ENCODE measurements at places on chromosomes 3 and 15. TPM values are rescaled to one million over a fixed set of nuclear protein-coding genes. Genes with fewer than 3 reads are reported as not detected.

DNA sequence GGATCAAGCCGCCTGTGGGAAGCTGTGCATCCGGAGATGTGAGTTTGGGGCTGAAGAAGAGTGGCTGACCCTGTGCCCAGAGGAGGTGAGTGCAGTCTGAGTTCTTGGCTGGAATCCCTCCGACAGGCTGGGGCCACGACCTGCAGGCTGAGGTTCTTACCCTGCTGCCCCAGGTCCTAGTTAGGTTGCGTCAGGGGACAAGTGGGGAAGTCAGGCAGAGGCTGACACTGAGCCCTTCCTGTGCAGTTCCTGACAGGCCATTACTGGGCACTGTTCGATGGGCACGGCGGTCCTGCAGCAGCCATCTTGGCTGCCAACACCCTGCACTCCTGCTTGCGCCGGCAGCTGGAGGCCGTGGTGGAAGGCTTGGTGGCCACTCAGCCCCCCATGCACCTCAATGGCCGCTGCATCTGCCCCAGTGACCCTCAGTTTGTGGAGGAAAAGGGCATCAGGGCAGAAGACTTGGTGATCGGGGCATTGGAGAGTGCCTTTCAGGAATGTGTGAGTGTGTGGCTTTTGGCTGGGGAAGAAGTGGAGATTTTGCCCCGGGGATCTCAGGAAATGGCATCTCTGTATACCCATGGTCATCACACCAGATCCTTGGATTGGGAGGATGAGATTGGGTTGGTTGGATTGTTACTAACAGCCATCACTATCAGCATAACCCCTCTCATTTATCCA, 1.3 kb downstream of the PPM1M start:
- no peak for DNase-seq

DNA sequence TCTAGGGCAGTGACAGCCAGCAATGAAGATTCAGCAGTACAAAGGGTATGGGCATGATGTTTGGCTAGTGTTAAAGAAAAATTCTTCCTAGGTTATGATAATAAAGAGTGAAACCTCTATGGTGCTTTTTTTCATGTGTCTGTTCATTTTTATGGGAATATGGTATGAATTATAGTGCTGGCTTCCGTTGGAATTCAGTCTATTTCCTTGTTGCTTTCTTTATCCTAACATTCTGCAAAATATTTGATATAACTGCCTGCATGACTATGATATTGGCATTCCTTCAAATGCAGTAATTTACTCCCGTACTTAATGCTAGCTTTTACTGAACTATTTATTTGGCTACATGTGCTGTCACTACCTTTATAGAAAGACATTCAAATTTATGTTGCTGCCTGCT, 57.6 kb upstream of the ATP11B start:
- DNase-seq = no peak

DNA sequence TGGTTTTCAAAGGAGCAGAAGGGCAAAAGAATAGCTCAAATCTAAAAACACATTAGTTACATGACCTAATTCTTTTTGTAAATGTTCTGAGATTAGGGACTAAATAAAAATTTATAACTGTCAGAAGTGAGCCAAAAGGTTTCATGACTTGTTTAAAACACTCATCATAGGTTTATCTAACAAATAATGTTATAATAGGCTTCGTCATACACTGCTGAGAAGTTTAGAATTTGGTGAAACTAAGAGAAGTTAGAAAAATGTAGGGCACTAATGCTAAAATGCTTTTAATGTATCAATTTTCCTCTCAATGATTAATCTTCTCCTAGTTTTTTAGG, 468.8 kb upstream of the CDIN1 start:
- no peak for DNase-seq

GRCh38 chr3:4492208-4493013, 737 bp upstream of the ITPR1 start:
- DNase-seq = peak; percentile 69

The SLC51A gene
- 9.8 TPM for total RNA-seq

The MOBP gene
- total RNA-seq = 0.10 TPM

GRCh38 chr15:37740623-37741141, 193.8 kb upstream of the TMCO5A start:
- DNase-seq = no peak

DNA sequence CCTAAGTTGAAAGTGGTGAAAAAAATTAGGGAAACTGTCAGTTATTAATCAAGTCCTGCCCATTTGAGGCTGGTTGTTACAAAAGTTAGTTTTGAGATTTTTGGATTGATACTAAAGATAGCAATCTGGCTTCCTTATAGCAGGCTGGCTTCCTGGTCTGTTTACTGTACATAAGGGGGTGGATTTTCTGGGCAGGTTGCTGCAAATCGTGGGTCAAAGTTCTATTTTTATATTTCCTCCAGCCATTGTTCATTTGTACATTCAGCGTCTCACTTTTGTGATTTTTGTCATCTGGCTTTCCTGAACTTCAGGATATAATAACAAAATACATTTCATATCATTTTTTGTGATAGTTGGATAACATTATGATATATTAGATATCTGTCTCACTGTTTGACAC, 49.5 kb downstream of the CLDN1 start:
- no peak for DNase-seq

The FANCD2OS gene
- total RNA-seq = not detected

- no peak for DNase-seq
Measured at GRCh38 chr15:68667800-68668625, 89.2 kb downstream of the CORO2B start.

DNA sequence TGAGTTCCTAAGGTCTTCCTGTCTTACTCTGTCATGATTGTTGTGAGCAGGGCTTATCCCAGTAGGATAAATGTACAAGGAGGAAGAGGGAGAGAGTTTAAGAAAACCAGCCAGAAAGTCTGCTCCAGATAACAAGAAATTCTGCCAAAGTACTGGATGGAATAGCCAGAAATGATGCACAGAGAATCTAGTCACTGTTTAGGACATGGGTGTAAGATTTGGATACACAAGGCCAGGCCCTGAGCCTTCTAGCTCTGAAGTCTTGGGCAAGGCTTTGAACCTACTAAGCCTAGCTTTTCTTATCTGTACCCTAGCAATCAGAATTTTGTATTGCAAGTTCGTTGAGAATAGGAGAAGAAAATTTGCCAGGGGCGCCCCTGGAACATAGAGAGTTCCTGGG, 180.4 kb upstream of the ROPN1 start:
- no peak for DNase-seq

The CYP8B1 gene
- not detected for total RNA-seq

The PRTG gene
- 3.4 TPM for total RNA-seq

The POLQ gene
- total RNA-seq = 15.3 TPM

DNA sequence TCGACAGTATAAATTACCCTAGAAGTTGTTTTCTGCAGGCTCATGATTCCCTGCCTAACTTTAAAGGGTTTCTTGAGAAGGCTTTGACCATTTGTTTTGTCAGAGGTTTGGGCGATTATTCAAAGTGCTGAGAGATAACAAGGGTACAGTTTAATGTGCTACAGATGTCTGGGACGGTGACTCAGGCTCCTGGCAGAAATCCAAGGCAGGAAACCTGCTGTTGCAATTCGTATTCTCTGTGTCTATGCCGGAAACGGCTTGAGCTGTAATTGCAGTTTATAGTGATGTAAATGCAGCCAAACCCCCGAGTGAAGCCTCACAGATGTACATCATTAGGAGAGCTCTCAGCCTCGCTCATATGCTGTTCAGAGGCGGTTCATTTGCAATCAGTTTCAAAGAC, 65.6 kb downstream of the SYNPR start:
- no peak for DNase-seq

DNA sequence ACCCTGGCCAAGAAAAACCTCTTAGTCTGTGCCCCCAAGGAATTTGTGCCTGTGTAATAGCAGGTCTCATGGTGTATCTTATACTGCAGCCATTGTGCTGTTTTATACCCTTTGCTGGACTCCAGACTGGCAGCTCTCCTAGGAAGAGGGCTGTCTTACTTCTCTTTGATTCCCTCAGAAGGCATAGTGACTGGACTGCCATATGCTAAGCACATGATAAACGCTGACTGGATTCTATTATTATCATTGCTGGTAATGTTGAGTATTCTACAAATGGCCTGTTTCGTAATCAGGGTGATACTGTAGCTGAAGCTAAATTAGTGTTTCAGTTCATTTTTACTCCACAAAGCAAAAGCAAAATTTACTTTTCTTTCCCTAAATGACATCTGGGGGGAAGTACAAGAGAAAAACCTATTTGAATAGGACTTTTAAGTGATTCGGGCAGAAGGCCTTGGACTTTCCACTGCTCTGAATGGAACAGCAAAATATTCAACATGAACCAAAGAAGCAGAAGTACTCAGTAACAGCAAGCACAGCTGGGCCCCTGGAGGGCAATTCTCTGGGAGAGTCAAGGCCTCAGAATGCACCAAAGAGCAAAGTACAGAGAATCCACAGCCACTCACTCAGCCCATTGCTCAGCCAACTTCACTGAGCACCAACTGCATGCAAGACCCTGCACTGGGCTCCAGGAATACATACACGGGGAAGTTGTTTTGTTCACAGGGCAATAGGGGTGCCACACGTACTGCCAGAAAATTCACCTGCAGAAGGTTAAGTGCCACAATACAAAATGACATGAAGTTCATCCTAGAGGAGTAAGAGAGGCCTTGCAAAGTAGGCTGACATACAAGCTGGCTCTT, 7.9 kb upstream of the BCL2A1 start:
- no peak for DNase-seq

DNA sequence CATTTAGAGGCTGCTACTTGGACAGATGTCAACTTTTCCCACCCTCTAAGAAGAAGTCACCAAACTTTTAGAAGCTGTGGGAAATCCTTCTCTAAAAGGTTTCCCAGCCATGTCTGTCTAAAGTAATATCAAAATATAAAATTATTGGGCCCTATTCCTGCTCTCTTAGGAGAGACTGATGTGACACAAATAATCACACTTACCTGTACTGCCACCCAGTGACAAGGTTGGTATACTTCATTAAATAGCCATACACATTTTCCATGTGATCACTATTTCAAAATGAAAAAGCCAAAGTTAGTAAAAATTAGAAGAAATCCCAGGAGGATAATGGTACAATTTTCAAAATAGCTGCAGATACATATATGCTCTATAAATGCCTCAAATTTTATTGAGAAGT, 12.6 kb downstream of the OSBPL11 start:
- DNase-seq = no peak

GRCh38 chr15:56207092-56207491, 36.6 kb downstream of the RFX7 start:
- no peak for DNase-seq

- DNase-seq = peak; percentile 51
Measured at GRCh38 chr3:170689296-170689829, 103.5 kb upstream of the SLC7A14 start.

DNA sequence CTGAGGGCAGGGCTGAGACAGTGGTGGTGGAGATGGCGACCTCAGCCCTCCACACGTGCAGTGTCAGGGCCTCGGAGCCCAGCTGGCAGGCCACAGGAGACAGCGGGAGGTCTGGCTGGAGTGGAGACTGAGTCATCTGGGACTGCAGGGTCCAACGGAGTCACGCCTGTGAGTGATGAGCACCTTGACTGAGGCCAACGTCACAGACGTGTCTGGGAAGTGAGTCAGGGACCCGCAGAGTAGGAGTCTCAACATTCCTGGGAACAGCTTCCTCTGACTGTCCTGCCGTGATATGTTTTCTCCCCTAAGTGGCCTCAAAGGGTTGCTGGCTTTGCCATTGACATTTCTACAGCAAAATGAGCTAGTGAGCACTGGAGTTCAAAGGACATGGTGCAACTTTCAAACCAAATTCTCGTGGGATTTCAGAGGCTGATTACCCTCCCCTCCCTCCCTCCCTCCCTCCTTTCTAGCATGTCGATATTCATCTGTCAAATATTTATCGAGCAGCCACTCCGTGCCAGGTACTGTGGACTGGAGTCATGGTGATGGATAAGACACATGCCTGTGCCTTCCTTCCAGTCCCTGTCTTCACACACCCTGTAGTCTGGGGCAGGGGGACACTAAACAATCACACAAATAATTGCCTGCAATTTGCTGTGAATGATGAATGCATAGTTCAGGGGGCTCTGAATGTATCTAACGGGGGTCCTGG, 53.3 kb upstream of the AMOTL2 start:
- no peak for DNase-seq

The CCDC54 gene
- total RNA-seq = not detected

- no peak for DNase-seq
Measured at GRCh38 chr15:57861815-57862586, 155.5 kb downstream of the POLR2M start.

DNA sequence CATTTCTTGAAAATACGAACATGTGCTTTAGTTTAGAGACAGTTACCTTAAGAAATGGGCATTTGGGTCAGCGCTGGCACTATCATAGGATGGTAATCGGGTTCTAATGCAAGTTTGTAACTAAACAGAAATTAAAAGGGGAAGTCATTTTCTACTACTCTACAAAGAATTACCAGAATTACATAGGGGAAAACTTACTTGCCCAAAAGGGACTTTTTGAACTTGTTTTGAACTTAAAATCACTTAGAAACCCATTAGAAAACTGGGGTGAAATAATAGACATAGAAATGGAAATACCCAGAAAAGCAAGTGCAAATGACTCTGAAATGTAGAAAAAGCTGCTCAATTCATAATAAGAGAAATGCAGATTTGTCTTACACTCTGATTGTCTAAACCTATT, 44.9 kb downstream of the SPATA16 start:
- DNase-seq = no peak

The TERC gene
- 14.0 TPM for total RNA-seq

- no peak for DNase-seq
Measured at GRCh38 chr3:37605572-37606153, 256.0 kb upstream of the CTDSPL start.

- DNase-seq = no peak
Measured at GRCh38 chr15:49718846-49719245, 98.0 kb downstream of the DTWD1 start.
